Ammon's horn (tissue), 1 donor: ENCODE measurements at places on chromosomes 3 and 15.

- peak; percentile 32 for DNase-seq
These were observed 98.6 kb downstream of the TCF12 start for GRCh38 chr15:57017024-57017423.

DNA sequence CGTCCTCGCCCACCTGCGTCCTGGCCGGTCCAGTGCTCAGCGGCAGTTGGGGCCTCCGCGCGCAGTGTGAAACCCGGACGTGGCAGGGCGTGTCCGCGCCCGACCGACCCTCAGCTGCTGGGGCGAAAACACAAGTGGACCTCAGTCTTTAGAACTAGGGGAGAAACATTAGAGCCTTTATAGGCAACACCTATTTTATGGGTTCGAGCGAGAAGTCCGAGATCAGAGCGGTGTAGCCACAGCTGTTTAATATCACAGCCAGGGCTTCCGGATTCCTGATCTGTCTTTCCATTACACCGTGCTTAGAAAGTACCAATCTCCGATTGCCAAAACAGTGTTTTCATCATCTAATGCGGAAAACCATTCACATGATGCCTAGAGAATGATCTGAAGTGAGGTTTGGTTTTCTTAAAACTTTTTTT lies 506 bp downstream of the RAD51 start:
- DNase-seq = no peak

GRCh38 chr3:156579427-156579851 lies 24.5 kb upstream of the SSR3 start:
- DNase-seq = peak; percentile 47

- DNase-seq = no peak
These were observed 73.6 kb upstream of the ACAD9 start for GRCh38 chr3:128805772-128806171.

DNA sequence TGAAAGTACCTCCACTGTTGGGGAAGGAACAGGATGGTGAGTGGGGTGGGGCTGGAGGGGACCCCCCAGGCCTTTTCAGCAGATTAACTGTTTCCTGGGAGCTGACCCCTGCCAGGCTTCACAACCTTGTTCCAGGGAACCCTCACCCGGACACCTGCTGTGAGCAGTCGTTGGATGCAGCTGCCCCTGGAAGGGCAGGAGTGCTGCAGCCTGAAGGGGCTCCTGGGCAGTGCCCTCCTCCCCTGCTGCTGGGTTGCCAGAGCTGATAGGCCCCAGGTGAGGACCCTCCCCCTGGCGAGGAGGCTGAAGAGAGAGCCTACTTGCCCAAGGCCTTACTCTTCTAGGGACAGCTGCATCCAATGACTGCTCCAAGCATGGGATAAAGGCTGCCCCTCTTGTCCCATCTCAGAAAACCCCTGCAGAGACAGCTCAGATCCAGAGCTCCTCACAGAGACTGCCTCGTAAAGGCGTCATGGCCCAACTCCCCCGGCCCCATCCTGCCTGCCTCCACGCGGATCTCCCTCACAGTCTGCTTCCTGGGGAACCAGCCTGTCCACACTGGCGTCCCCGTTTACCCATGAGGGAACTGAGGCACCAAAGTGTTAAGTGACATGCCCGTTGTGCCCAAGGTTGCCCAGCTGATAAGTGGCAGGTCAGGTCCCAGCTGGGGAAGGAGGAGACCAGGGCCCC lies 193.4 kb upstream of the LINGO1 start:
- DNase-seq = no peak

DNA sequence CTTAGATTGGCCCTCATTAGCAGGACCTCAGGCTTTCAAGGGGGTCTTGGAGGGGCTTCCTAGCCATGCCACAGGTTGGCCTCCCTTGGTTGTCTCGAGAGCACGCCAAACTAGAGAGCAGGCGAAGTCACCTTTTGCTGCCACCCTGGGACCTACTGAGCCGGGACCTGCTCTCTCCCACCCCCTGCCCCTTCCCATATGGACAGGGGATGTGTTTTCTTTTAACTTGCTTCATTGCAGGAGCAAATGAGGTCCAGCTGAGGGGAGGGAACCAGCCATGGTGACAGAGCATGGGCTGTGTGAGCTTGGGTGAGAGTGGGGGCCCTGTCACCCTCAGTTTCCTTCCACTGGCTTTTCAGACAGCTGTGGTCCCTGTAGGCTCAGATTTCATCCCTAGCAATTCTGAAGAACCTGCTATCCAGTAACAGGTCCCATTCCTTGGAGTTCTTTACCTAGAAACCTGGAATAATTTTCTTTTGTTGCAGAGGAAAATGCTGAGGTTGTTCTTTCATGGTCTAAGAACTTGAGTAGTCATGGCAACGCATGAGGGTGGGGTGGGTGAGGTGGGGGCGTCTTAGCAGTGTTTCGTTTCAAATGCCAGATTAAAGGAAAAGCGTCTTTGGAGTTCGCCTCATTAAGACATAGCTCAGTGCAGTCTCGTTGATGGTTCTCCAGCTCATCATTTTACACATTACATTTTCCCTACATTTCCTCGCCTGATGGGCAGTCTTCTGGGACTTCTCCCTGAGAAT lies 20.1 kb upstream of the MAGEF1 start:
- DNase-seq = no peak

DNA sequence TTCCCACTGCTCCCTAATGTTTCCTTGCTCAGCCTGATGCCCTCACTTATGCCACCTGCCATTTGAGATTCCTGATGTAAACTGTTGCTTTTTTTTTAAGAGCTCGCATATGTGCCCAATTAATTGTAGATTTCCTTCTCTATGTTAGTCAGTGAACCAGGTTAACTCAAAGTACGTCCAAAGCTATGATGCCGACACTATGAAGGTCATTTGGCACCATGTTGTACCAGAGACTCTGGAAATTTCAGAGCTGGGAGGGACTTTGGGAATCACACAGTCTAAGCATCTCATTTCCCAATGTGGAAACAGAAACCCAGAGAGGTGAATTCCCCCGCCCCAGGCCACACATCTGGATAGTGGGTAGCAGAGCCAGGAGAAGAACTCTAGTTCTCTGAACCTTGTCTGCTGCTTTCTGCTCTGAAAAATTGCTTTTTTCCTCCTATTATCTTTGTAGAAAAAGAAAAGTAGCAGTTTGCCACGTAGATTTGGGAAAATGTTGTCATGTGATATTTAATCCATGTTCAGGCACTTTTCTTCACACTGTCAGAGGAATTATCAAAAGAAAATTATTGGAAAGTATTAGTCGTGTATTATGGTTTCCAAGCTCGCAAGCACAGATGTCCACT lies 38.5 kb upstream of the TNFAIP8L3 start:
- no peak for DNase-seq

- DNase-seq = no peak
These were observed 2.7 kb downstream of the PRKCD start for GRCh38 chr3:53163444-53164387.

DNA sequence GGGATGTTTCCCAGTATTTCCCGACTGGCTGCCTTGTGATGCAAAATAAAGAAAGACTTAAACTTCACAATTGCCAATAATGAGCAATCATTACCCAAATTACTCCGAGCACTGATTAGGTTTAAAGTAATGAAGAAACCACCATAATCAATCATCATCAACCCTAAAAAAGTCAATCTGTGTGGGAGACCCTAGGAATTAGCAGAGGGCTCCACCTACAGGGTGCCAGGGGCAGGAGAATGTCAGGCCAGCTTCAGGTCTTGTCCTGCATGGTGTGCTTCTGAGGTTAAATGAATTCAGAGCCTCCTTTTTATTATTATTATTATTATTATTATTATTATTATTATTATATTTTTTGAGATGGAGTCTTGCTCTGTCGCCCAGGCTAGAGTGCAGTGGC lies 478.0 kb upstream of the ARRDC4 start:
- DNase-seq = no peak

DNA sequence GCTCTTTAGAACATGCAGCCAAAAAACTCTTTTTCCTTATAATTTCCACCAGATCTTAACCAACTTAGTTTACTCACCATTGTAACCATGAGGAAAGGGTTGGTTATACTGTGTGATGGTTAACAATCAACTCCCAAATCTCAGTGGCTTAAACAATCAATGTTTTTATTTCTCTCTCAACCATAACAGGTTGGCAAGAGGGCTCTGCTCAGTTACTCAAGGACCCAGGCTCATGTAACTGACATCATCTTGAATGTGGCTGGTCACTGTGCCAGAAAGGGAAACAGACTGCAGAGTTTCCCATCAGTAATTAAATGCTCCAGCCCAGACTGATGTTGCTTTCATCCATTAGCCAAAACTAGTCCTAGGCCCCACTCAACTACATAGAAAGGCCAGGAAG lies 69.0 kb downstream of the ANKRD28 start:
- no peak for DNase-seq

DNA sequence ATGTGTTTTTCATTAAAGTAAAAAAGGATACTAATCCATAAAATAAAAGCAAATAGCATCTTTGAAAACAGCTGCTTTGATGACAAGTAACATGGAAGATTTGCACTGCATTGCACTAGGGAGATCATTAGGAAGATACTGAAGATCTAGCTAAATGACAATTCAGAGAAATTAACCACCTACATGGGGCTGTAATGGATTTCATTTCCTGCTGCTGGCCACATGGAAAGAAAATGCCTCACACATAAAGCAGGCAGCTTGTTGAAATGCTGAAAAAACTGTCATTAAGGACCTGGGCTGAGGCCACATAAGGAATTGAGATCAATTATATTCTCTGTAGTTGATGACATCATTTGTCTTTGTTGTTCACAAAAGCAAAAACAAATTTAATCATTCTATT lies 94.1 kb downstream of the PYDC2 start:
- DNase-seq = no peak

- DNase-seq = no peak
These were observed 100.7 kb downstream of the RBMS3 start for GRCh38 chr3:29381595-29381994.

DNA sequence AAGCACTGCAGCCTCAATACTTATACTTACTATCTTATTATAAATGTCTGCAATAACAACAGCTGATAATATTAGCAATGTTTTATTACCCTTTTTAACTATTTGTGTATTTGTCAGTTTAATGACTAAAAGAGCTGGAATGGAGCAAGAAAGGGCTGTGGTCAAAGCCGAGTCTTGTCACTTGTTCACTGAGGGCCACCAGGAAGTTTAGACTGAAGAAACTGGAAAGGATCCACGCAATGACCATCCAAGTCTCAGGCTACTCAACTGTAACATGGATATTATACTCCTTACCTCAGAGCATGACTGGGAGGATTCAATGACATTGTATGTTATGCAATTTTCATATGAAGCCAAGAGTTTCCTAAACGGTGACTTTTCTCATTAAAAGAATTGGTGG lies 90.4 kb downstream of the TJP1 start:
- no peak for DNase-seq

DNA sequence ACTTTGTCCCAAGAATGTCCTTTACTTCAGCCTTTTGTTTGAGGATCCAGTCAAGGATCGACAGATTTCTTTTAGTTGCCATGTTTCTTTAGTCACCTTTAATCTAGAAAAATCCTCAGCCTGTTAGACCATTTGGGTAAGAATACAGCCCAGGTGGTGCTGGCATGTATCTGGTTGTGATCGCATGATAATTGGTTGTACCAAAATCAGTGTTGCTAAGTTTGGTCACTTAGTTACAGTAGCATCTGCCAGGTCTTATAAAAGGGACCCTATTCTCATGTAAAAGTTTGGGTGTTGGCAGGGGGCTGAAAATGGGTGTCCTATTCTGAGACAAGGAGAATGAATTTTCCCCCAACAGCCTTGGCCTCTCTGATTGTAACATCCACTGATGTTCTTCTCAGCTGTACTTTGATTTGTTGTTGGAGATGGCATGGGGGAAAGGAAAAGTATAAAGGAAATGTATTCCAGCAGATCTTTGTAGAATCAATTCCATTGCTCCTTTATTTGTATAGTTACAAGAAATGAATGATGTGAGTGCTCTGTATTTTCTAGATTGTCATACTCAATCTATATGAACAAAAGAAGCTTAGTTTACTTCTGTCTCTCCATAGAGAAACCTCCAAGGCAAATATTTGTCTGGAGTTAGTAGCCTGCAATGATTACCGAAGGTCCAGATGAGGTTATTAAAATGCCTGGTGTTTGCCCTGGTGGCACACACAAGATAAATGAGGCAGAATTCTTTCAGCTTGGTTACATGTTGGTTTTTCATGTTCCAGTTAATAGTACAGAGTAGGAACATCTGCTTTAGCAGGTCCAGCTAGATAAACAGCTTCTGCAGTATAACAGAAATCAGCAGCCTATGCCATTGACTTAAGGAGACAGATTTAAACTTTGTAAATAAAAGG lies 65.7 kb downstream of the CMTM8 start:
- no peak for DNase-seq

DNA sequence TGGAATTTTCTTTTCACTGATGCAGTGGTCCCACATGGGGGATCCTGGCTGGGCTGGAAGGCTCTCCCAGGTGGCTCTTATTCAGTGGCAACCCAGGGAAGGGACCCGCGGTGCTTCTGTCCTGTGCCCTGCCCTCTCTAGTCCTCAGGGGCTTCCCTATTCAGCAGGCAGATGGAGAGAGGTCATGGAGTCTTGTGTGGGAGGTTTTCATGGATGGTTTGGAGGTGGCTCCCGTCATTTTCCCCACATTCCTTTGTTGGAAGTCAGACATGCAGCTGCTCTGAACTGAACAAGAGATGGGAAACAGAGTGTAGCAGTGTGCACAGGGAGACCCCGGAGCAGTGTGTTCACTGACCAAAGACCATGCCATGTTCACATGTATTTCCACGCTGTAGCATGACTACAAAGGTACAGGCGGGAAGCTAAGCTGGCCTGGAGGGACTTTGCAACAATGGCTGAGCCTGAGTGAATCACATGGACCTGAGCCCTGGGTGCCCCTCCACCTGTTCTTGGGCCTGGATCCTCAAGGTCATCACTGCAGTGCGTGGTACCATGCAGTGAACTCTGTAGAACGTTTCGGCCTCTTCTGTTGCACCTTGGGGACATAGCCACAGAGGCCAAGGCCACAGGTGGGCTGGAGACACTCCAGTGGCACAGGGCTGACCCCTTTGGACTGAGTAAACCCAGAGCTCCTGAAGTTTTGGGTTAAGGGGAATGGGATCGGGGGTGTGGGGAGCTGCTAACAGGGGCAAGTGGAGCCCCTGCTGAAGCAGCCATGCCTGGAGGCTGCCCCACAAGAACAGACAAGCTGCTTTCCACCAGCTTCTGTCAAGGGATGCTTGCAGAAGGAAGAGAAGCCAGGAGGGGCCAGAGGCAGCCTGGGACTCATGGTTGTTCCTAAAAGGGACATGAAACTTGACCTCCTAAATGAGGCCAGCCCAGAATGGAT lies 123.0 kb downstream of the ASB7 start:
- no peak for DNase-seq

DNA sequence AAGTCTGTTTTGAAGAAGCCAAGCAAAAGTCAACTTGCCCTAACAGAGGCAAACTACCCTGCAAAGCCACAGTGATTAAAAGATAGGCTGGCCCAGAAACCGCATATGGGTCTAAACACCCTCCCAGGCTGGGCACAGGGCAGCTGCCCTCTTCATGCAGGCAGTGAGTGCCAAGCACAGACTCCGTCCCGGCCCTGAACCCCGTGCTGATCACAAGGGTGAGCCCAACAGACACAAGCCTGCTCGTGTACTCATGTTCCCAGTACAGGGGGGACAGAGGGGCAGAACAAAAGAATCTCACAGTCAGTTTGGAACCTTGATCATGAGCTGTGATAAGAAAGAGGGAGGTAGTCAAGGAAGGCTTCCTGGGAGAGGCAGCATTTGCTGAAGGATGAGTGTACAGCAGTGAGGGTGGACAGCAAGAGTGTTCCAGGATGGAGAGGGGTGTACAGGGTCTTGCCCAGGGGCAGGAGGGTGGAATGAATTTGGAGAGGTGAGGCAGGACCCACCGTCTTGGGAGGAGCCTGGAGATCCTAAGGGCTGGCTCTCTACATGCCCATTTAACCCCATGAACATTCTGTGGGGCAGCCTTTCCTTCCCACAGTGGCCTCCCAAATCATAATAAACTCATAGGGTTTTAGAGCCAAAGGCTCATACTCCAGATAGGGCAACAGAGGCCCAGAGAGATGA lies 43.2 kb upstream of the PRR23E start:
- no peak for DNase-seq
